Glutamatergic neuron (in vitro differentiated cells): ENCODE measurements at places on chromosomes 7 and 10. TPM values are rescaled to one million over a fixed set of nuclear protein-coding genes. Genes with fewer than 3 reads are reported as not detected.

GRCh38 chr7:82388138-82388537, 55.4 kb downstream of the CACNA2D1 start:
- no peaks in the 10 kb centered on the region for H3K36me3 ChIP-seq
- H3K27ac ChIP-seq = no peak overlapping the region
- peaks cover 3% of the 10 kb centered on the region for H3K27me3 ChIP-seq
- peaks cover 62% of the 10 kb centered on the region for H3K4me1 ChIP-seq

DNA sequence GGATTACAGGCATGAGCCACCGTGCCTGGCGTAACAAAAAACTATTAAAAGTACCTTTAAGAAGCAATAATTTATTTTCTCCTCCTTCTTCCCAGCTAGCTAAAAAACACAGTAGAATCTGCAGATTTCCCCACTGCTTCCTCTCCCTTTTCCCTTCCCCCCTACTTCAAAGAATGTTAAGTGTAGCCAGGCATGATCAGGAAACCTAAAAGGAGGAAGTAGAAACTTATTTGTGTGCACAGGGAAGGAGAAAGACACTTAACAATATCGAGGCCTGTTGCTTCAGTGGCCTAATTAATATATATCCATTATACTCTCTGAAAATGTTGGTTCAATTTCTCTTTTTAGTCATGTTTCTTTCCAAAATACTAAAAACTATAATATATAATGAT, 127.7 kb downstream of the NRBF2 start:
- H3K4me3 ChIP-seq = no peak overlapping the region
- H3K4me1 ChIP-seq = peaks cover 28% of the 10 kb centered on the region
- no peak for DNase-seq
- no peaks in the 10 kb centered on the region for H3K36me3 ChIP-seq

The EN2 gene
- total RNA-seq = 0.20 TPM

The ASZ1 gene
- total RNA-seq = not detected

The UFSP1 gene
- total RNA-seq = 3.2 TPM

GRCh38 chr7:37311355-37311754, 137.3 kb downstream of the ELMO1 start:
- peak overlapping the region; percentile 84 for H3K27ac ChIP-seq
- H3K4me1 ChIP-seq = peaks cover 17% of the 10 kb centered on the region
- peak; percentile 46 for DNase-seq
- H3K27me3 ChIP-seq = peaks cover 3% of the 10 kb centered on the region
- H3K4me3 ChIP-seq = peak overlapping the region; percentile 22

The BZW2 gene
- total RNA-seq = 86.7 TPM

DNA sequence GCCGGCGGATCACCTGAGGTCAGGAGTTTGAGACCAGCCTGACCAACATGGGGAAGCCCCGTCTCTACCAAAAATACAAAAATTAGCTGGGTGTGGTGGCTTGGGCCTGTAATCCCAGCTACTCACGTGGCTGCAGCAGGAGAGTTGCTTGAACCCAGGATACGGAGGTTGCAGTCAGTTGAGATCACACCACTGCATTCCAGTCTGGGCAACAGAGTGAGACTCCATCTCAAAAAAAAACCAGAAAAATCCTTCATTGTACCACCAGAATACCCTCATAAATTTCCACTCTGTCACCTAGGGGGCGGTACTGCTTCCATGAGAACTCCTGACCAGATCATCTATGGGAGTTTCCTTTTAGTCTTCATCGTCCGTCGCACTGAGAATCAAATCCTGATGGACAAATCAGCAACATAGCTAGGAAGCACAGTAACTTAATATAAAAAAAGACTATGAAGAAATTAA, 225.8 kb upstream of the KLF14 start:
- no peaks in the 10 kb centered on the region for H3K4me1 ChIP-seq
- no peak overlapping the region for H3K27ac ChIP-seq
- no peak overlapping the region for H3K4me3 ChIP-seq
- H3K27me3 ChIP-seq = no peaks in the 10 kb centered on the region

GRCh38 chr7:158744070-158744469, 39.5 kb upstream of the NCAPG2 start:
- H3K4me1 ChIP-seq = peaks cover 3% of the 10 kb centered on the region
- H3K4me3 ChIP-seq = no peak overlapping the region
- DNase-seq = no peak

DNA sequence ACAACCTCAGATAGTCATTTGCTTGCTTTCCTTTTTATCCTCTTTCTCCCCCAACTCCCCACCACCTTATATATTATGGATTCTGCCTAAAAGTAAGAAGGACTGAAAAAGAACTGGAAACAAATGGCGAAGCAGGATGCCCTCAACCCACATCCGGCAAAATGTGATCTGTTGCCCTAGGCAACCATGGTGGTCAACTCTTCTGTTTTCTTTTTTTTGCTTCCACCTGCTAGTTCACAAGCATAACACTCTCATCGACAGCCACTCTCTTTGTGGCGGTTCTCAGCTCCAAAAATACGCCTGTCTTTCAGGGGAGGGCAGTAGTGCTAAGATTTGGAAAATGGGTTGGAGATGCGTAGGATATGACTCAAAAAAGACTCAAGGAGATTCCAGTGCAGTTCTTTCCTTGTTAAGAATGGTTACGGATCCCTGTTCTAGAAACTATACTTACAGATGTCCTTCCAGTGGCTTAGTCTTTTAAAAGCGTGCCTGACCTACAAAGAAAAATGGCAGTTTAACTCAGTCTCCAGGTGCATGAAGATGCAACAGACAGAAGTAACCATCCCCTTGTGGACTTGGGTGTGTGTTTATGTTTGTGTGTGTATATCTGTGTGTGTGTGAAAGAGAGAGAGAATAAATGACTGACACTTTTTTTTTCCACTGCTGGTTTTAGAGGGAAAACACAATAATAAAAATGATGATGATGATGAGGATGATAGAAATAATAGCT, 10.7 kb downstream of the APBB1IP start:
- H3K27me3 ChIP-seq = no peaks in the 10 kb centered on the region
- no peak overlapping the region for H3K4me3 ChIP-seq
- no peak for DNase-seq
- H3K36me3 ChIP-seq = no peaks in the 10 kb centered on the region
- H3K4me1 ChIP-seq = no peaks in the 10 kb centered on the region
- H3K27ac ChIP-seq = no peak overlapping the region

The ZP3 gene
- 3.4 TPM for total RNA-seq

DNA sequence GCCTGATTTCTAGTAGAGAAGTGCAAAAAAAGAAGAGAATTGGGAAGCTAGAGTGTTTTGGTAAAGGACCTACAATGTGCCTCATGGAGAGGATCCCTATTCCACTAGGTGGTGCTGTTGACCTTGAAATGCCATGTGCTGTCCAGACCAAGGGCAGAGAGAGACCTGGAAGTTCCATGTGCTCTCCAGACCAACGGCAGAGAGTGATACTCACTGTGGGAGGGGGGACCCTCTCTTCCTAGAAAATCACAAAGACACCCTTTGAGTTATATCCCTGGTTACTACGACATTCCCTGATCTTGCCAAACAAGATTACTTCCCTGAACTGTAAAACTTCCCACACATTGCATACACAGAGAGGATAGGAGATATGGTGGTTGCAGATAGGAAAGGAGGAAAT, 212.7 kb upstream of the ZNF804B start:
- H3K27me3 ChIP-seq = no peaks in the 10 kb centered on the region
- peak; percentile 25 for DNase-seq
- H3K4me1 ChIP-seq = no peaks in the 10 kb centered on the region
- H3K4me3 ChIP-seq = no peak overlapping the region
- H3K36me3 ChIP-seq = peaks cover 12% of the 10 kb centered on the region
- H3K27ac ChIP-seq = no peak overlapping the region

DNA sequence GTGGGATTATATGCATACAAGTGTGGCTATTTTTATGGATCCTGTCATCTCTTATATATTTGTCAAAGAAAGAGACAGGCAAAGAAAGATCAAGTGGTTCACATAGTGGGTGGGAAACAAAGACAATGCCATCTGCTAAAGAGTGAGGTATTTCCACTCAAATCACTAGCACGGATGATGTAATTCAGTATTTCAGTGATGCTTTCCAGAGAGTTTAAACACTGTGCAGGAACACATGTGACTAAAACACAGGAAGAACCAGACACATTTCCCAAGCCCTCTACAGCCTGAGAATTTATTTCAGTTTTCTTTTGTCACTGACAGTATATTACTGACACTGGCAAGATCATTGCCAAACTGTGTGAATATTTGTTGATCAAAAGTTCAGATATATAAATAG, 885.7 kb upstream of the CELF2 start:
- H3K4me3 ChIP-seq = no peak overlapping the region
- peak overlapping the region; percentile 9 for H3K27ac ChIP-seq
- no peaks in the 10 kb centered on the region for H3K27me3 ChIP-seq
- H3K4me1 ChIP-seq = peaks cover 2% of the 10 kb centered on the region
- H3K36me3 ChIP-seq = no peaks in the 10 kb centered on the region

GRCh38 chr7:128705891-128706333, 33.2 kb upstream of the CALU start:
- H3K4me1 ChIP-seq = no peaks in the 10 kb centered on the region
- H3K36me3 ChIP-seq = no peaks in the 10 kb centered on the region
- H3K27me3 ChIP-seq = no peaks in the 10 kb centered on the region
- DNase-seq = no peak

The HHEX gene
- total RNA-seq = not detected

The EZH2 gene
- total RNA-seq = 314 TPM

The EXOSC1 gene
- total RNA-seq = 27.1 TPM

GRCh38 chr10:22750131-22750530, 35.8 kb upstream of the PIP4K2A start:
- no peaks in the 10 kb centered on the region for H3K4me1 ChIP-seq
- no peak overlapping the region for H3K27ac ChIP-seq
- H3K36me3 ChIP-seq = no peaks in the 10 kb centered on the region
- DNase-seq = no peak
- no peak overlapping the region for H3K4me3 ChIP-seq
- no peaks in the 10 kb centered on the region for H3K27me3 ChIP-seq

DNA sequence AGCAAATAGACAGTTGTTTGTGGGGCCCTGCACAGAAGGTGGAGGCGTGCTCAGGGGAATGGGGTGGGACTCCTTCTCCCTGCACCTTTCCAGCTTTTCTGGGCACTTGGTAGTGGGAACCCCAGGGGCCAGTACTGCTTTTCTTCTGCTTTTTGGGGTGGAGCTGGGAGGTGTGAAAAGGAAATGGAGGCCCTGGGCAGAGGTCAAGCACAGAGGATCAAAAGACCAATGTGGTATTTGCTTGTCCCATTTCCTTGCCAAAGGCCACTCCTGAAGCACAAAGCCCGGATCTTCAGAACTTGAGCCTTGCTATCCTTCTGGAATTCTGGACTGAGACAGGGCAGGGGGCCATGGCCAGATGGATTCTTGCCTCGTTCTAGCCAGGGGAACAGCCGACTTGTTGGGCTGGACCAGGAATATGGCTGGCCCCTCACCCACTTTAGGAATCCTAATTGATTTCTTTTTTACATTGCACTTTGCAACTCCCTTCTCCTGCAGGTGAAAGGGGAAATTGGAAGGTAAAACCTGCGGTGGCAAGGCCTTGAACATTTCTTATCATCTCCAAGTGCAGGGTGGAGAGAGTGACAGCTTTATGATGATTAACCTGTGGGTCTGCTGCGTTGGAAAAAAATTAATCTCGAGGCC, 26.5 kb downstream of the ADRA2A start:
- H3K27me3 ChIP-seq = peaks cover 2% of the 10 kb centered on the region
- H3K36me3 ChIP-seq = no peaks in the 10 kb centered on the region
- no peak for DNase-seq
- no peaks in the 10 kb centered on the region for H3K4me1 ChIP-seq

The OR2A1 gene
- not detected for total RNA-seq

The MYO1G gene
- total RNA-seq = 0.54 TPM

GRCh38 chr7:33500703-33501701, 371.6 kb downstream of the BBS9 start:
- H3K4me1 ChIP-seq = no peaks in the 10 kb centered on the region
- no peak overlapping the region for H3K4me3 ChIP-seq
- H3K36me3 ChIP-seq = no peaks in the 10 kb centered on the region
- no peaks in the 10 kb centered on the region for H3K27me3 ChIP-seq
- H3K27ac ChIP-seq = no peak overlapping the region
- no peak for DNase-seq

DNA sequence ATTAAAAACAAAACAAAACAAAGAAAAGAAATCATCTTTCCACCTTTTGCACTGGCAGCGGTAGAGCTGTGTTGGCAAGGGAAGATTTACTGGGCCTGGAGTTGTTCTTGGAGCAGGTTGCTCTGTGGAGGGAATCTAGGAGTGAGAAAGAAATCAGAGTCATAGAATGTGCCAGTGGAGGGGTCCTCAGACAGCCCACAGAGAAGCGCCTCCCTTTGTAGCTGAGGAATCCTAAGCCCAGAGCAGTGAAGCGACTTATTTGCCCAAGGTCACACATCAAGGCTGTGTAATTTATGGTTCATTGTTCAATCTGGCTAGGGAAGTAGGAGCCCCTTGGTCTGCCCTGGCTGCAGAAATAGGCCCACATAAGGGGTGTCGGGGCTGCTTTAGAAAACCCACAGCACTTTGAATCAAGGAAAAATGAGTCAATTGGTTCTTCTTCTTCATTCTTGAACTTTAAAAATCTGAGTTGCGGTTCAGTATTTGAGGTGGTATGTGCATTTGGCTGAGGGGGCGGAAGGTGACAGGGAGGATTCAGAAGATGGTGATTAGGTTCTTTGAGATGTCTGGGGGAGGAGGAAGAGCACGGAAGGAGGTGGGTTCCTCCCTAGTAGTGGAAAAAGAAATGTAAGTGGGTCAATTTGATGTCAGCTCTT, 253.7 kb downstream of the PTEN start:
- H3K4me3 ChIP-seq = no peak overlapping the region
- H3K36me3 ChIP-seq = no peaks in the 10 kb centered on the region
- no peak overlapping the region for H3K27ac ChIP-seq
- H3K4me1 ChIP-seq = no peaks in the 10 kb centered on the region
- no peaks in the 10 kb centered on the region for H3K27me3 ChIP-seq
- no peak for DNase-seq

DNA sequence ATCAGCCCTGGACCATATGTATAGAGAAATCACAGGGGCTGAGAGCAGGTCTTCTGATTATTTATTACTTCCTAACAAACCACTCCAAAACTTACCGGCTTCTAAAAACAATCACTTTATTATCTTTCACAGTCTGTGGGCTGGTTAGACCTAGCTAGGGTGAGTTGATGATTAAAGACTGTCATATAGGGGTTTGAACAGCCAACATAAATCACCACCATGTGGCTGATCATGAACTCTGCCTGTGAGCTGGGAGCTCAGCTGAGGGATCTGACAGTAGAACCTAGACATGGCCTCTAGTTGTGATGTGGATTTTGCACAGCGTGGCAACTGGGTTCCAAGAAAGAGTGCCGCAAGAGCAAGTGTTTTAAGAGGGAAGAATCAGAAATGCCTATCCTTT, 305.4 kb downstream of the CSTF2T start:
- no peak for DNase-seq
- peaks cover 5% of the 10 kb centered on the region for H3K4me1 ChIP-seq
- H3K27me3 ChIP-seq = no peaks in the 10 kb centered on the region
- H3K27ac ChIP-seq = no peak overlapping the region
- H3K4me3 ChIP-seq = no peak overlapping the region

DNA sequence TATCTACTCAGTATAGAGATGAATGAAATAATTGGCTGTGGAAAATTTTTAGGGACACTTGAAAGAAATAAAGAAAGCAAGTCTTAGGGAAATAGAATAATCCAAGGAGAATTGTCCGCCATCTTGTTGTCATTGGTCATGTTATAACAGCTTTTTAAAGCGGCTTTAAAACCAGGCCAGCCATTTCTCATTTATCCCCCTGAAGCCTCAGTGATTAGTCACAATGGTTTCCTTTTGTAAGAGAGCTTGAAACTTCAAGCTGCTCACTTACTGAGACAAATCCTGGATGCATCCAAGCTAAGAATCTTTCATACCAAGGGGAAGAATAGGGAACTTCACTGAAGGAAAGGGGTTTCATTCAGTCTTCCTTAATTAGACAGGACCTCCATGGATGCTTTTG, 67.9 kb downstream of the SGCE start:
- no peaks in the 10 kb centered on the region for H3K4me1 ChIP-seq
- H3K27ac ChIP-seq = no peak overlapping the region
- DNase-seq = no peak

The GDF10 gene
- total RNA-seq = not detected

GRCh38 chr7:4225881-4226523, 456.1 kb upstream of the FOXK1 start:
- peaks cover 23% of the 10 kb centered on the region for H3K27me3 ChIP-seq
- H3K4me3 ChIP-seq = peak overlapping the region; percentile 68
- peaks cover 41% of the 10 kb centered on the region for H3K4me1 ChIP-seq
